ENCODE measurements at places on chromosomes 1 and 21. TPM values are rescaled to one million over a fixed set of nuclear protein-coding genes. Genes with fewer than 3 reads are reported as not detected.

GRCh38 chr1:216643176-216643575, 80.1 kb downstream of the ESRRG start:
- DNase-seq: no peak

The HSD3B1 gene
- 0.92 TPM for total RNA-seq

- no peak for DNase-seq
Observed at GRCh38 chr1:204468206-204468605, 26.4 kb downstream of the PIK3C2B start.

- peak; percentile 75 for DNase-seq
Observed at GRCh38 chr1:44036409-44037139, 5.3 kb upstream of the SLC6A9 start.

DNA sequence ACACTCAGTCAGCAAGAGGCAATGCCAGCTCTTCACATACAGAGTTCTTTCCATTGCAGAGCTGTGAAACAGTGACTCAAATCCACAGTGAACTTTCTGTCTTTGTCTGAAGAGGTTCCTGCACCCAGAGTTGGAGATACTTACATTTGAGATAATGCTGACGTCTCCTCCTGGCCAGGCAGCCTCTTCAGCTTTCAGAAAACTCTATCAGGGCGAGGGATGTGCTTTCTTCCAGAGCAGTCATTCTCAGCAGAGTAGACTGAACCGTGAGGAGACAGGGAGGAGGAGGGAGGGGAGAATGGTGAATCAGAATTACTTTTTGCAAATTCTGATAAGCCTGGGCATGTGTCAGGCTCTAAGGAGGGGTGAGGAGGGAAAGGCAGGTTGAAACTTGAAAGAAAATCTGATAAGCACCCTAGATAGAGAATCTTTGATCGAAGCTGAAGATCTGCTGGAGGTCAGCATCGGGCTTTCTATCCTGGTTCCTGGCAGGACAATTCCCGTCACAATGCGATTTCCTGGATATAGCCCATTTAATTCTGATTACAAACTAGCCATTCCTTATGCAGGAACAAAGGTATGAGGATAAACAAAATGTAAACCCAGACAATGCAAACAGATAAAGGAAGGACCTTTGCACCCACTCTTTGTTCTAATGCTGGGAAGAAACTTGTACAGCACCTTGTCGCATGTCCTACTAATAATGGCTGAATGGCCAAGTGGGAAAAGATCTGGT, 18.9 kb upstream of the NID1 start:
- DNase-seq: no peak

The AMY1B gene
- total RNA-seq: not detected

GRCh38 chr1:47692196-47692595, 254.4 kb downstream of the FOXD2 start:
- no peak for DNase-seq

- DNase-seq: no peak
Observed at GRCh38 chr1:198291924-198292323, 135.1 kb downstream of the NEK7 start.

The ELAPOR1 gene
- 121 TPM for total RNA-seq

DNA sequence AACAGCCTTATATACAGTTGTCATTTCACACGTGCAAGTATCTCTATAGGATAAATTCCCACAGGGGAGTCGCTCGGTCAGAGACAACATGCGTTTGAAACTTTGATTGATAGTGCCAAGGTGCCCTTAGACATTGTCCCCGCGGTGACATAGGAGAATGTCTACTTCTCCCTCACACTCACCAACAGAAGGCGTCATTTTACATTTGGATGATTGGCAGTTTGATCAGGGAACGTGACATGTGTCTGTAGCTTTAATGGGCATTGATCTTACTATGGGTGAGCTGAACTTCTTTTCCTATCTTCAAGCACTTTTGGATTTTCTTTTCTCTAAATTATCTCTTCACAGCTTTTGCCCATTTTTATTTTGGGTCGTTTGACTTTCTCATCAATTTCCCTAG, 42.6 kb upstream of the PAX7 start:
- DNase-seq: no peak

The PLA2G2D gene
- 0.31 TPM for total RNA-seq

GRCh38 chr1:184219414-184219813, 167.4 kb upstream of the C1orf21 start:
- no peak for DNase-seq

The RAB7B gene
- 2.3 TPM for total RNA-seq

The EDARADD gene
- total RNA-seq: 0.25 TPM

GRCh38 chr1:11142618-11143391, 43.1 kb upstream of the EXOSC10 start:
- DNase-seq: no peak

The DENND4B gene
- 32.1 TPM for total RNA-seq

DNA sequence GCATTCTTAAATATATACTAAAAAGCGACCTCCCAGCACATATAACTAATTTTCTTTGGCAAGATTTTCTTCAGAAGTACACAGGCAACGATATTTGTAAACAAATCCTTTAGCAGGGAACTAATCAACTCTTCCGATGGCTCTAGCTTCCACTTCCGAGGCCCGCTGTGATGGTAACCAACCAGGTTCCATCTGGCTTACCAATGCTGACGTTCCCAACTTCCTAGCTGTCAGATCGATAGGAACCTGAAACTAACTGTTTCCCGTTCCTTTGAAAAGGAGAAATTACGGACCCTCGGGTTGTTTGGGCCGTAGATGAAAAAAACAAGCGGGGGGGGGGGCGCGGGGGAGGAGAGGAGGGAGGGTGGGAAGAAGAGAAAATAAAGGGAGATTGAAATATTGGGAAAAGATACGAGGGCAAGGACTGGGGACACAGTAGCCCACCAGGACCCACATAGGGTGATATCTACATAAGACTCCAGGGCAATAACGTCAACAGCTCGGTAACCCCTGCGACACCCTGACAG, 513 bp downstream of the GTF2B start:
- peak; percentile 41 for DNase-seq

GRCh38 chr1:48007047-48007446, 9.9 kb upstream of the TRABD2B start:
- DNase-seq: no peak

The ATP1A2 gene
- total RNA-seq: 12.1 TPM

The LRRN2 gene
- total RNA-seq: 23.0 TPM

- DNase-seq: no peak
Observed at GRCh38 chr1:9481048-9481447, 58.2 kb upstream of the SLC25A33 start.

- no peak for DNase-seq
Observed at GRCh38 chr1:245016700-245017099, 138.1 kb upstream of the KIF26B start.

DNA sequence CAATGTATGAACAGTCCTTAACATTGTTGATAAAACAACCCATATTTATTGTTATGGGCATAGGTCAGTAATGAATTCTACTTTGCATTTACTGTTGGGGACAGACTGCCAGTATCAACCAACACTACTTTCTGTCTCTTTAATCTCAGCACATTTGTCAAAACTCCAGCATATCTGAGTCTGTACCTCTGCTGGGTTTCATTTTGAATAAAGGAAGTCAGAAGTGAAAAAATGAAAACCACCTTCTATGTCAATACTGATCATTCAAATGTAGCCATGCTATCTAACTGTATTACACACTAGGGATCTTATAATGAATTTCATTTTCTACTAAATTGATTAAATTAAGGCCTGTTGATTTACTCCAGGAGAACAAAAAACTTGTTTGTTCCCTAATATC, 24.2 kb upstream of the CXADR start:
- no peak for DNase-seq

- DNase-seq: peak; percentile 57
Observed at GRCh38 chr1:192575499-192576189, at the start of gene RGS1. RGS1 (plus strand) TSS chr1:192575773; CDS start chr1:192575793, 20 bp downstream.

DNA sequence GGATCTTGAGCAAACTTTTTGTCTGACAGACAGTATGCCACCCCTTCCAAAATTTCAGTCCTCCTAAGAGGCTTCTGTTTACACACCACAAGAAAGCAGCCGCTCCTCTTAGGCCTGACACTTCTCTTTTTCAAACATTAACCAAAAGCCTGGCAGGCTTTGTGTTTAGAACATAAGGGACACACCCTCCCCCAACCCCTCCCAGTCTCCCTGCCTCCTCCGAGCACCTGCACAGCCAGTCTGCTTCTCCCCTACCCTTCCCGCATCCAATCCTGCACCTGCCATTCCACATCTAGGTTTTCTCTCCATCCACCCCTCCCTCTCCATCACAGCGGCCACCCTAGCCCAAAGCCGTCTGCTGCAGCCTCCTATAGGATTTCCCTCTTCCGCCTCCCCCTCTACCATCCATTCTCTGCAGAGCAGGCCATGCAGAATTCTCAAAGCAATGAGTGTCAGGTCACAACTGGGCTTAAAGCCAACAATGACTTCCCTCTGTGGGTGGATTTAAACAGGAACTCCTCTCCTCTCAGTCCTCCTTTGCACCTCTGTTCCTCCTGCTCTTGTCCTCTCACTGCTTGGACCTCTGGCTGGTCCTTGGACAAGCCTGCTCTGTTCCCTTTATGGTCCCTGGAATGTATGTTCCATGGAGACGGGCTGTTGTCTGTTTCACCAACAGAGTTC, 478.2 kb downstream of the NPHP4 start:
- DNase-seq: peak; percentile 43

- no peak for DNase-seq
Observed at GRCh38 chr1:97192872-97193572, 471.4 kb downstream of the PTBP2 start.

The TSSK3 gene
- total RNA-seq: 1.2 TPM

DNA sequence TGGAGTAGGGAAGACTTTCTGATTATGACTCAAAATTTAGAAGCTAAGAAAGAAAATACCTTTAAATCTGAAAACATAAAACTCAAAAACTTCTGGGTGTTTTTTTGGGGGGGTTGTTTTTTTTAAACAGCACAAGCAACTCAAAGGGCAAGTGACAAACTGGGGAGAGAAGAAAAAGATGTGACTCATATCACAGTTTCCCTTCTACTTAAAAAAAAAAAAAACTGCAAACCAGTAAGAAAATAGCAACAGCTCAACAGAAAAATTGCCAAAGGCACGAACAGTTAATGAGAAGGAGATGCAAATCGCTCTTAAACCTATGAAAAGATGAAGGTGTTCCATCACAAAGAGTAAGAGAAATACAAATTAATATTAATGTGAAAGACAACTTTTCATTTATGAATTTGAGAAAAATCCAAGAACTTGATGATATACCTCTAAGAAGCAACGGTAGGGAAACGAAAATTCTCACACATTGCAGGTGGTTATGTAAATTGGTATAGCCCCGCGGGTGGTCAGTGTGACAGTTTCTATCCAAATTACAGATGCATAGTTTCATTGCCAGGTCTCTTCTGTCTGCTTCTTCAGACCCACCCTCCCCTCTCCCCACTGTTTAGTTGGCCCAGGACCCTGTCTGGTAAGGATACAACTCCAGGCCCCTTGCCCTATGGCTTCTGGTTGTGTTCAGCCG, 9.0 kb downstream of the IFNAR2 start:
- no peak for DNase-seq

DNA sequence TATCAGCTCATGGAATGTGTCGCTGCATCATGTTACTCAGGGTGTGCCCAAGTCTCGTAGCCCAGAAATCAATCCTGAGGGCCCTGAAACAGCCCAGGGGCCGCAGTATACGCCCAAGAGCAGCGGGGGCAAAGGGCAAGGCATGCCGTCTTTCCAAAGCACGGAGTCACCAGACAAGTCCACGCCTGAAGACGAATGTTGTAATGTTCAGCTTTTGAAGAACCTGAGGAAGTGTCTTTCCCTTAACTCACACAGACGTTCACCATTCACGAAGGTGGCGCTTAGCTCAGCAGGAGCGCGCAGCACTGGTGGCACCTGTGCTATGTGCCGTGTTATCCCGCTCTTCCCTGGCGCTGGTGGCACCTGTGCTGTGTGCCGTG, 18.8 kb upstream of the PWP2 start:
- DNase-seq: peak; percentile 78

DNA sequence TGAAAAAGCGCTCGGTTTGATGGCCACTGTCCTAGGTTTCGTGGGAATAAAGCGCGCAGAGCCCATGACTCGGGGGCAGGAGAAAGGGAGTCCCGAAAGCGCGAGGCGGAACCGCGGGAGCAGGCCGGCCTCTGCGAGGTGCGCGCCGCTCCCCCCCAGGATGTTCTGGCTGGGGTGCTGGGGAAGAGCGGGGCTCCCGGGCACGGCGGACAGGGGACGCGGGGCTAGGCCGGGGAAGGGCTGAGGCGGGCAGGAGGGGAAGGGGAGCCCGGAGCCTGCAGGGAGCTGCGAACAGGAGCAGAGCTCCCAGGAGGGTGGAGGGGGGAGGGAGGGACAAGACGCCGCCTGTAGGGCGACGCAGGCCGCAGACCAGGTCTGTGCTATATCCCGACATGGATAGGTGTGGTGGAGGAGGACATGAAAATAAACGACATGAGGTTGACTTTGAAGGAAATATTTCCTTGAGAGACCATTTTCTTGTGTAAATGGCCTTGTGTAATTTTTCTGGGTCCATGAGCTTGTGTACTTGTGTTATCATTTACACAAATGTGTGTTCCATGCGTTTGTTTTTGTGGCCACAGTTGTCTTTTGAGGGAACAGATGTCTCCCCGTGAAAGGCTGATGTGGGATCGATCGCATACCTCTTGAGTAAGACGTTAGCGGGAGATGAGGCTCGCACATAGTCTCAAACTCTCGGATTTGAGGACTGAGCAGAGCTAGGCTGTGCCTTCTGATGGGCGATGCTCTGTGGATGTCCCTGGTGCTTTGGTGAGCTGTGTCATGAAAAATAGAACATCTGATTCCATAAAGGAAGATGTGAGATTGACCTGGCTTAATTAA, 1.3 kb downstream of the PCNT start:
- peak; percentile 67 for DNase-seq

DNA sequence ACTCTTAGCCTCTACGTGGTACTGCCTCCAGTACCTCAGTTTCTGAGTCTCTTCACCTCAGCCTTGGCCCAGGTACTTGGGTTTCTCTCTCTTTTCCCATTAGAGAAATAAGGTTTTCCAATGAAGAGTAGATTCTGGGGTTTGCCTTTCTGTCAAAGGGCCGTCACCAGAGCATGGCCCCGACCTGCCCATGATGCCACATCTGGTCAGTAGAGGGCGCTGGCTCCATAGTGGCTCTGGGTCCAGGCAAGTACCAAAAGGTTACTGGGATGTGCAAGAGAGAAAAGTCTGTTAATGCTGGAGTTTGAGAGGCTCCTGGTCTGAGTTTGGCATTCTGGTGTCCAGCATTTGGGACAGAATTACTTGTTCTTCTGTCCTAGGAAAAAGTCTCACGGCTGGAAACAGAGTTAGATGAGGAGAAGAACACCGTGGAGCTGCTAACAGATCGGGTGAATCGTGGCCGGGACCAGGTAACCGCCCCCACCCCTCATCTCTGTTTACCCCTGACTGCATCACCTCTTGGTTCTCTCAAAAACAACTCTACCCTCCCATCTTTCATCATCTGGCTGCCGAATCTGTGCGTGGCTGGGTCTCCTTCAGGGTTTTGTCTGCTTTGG, 5.3 kb upstream of the TUFT1 start:
- DNase-seq: peak; percentile 88

DNA sequence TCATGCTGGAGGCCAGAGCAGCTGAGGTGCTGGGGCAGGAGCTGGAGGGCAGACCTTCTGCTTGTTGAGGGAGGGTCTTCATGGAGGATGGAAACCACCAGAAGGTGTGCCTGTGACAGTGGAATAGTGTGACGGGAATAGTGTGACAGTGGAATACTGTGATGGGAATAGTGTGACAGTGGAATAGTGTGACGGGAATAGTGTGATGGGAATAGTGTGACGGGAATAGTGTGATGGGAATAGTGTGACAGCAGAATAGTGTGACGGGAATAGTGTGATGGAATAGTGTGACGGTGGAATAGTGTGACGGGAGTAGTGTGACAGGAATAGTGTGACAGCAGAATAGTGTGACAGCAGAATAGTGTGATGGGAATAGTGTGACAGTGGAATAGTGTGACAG, 325.1 kb downstream of the HHAT start:
- DNase-seq: no peak
